Globus pallidus (tissue), 1 donor: ENCODE measurements at places on chromosomes 4 and X.

DNA sequence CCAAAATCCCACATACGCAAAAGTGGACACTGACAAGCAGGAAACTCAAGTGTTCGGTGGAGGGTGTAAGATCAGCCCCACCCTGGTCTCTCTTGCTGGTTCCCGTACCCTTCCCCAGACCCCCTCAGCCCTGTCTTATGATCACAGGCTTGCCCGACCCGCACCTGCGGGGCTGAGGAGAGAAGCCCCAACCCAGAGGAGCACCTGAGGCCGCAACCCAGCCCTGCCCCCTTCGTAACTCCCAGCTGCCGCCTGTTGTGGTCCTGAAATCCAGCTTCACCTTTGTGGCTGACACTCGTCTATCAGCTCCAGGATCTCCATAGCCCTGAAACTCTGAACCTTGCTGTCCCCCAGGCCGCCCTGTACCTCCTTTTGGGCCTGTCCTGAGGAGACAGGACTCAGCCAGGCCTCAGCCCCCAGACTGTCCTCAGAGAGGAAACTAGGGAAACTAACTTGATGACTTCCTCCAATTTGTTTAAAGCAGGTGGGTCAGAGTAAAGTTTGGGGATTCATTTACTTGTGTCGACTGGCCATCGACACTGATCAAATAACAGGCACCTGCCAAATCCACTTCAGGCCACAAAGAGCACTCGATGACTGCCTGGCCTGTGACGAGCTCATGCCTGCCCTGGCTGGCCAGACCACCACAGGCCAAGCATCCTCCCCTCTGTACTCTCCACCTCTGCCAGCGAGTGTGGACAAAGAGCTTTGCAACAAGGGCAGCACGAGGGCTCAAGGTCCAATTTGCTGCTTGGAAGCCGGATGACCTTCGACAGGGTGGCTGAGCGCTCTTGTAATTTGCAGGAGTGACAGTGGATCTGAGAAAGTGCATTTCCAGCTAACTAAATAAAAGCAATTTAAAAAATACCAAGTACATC, 19.3 kb downstream of the DCTD start:
- DNase-seq = no peak

DNA sequence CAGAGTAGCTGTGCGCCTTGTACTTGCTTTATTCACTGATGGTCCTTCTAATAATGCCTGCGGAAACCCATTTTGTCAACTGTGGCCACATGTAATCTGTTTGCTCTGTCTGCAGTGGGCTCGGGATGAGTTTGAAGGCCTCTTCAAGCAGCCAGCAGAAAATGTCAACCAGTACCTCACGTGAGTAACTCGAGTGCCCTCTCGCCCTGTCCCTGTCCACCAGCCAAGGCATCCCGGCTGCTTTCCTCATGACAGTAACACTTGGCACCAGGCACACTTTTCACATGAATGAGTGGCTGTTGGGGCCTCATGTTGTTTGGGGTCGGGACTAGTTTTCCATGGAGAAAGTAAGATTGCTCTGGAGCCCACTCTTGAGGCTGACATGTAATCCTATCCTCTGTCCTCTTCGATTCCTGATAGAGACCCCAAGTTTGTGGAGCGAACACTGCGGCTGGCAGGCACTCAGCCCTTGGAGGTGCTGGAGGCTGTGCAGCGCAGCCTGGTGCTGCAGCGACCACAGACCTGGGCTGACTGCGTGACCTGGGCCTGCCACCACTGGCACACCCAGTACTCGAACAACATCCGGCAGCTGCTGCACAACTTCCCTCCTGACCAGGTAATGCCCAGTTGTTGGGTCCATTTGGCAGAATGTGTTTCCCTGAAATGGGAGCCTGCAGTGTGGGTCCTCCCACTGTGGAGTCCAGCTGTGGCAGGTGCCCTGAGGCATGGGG, 8.8 kb upstream of the CDK16 start:
- DNase-seq = peak; percentile 41

DNA sequence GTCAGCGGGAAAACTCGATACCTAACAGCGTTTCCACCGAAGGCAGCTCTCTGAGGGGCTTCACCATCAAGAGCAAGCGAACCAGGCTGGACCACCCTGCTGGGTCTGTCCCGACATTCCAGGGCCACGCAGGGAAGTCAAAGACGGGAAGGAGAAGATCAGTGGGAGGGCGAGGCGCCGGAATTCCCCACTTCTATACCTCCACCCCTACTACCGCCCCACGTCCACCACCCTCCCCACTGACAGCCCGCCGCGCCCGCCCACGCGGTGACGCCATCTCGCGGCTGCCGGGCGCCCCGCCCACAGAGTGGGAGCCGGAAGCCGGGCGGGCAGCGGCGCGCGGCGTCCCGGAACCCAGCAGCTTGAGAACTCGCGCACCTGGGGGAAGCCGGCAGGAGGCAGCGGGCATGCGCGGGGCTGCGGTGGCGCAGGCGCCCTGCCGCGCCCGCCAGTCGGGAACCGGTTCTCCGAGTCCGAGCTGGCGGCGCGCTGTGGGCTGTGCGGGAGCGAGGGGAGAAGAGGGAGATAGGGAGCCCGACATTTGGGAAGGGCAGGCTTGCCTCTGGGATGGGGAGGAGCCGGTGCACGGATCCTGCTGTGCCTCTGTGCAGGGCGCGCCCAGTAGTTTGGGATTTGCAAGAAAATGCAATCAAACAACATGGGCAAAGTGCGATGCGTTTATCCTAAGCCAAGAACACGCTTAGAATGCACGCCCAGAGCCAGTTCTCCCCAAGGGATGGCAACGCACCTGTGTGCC, 3.2 kb upstream of the STIM2 start:
- DNase-seq = peak; percentile 85

GRCh38 chr4:114874321-114874720, 239.1 kb downstream of the NDST4 start:
- DNase-seq = no peak

- DNase-seq = no peak
These were observed 32.4 kb upstream of the SORCS2 start for GRCh38 chr4:7159923-7160322.

GRCh38 chr4:181193131-181193930, 1049.9 kb upstream of the TENM3 start:
- no peak for DNase-seq

- no peak for DNase-seq
These were observed 5.8 kb upstream of the POU4F2 start for GRCh38 chr4:146632770-146633470.

GRCh38 chr4:183541752-183542040, 36.8 kb downstream of the ING2 start:
- DNase-seq = no peak

DNA sequence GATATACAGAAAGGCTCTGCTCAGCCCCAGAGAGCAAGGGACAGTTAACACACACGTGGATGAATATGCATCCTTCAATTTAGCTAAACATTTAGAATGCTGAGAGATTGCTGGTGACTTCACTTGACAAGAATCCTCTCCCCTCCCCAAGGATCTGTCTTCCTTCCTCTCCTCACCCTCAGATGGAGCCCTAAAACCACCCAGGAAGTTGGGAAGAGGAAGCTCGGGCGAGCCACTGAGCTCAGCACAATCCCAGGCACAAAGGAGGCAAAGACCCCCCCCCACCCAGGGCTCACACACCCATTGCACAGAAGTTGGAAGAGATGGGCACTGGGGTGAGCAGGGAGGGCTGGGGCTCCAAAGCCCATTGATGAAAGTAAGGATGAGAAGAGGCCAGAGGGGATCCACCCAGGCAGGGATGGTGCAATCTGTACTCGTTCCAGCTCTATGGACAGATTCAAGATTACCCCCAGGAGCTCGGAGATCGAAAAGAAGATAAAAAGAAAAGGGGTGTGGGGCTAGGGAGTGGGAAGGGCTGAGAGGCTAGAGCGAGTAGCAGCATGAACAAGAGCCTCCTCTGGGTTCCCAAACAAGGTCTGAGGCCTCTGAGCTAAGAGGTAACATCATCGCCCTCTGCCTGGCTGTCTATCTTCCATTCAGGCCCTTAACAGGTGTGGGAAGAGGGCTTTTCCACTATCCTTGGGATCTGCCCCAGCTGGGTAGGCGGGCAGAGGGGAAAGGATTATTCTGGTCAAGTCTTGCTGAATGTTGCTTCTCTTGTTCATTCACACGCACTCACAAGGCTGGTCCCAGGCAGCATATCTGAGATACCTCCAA, 1.2 kb downstream of the TFE3 start:
- peak; percentile 9 for DNase-seq

- no peak for DNase-seq
These were observed 411.2 kb downstream of the DTHD1 start for GRCh38 chr4:36692586-36692985.

GRCh38 chr4:151228189-151229119, 48.5 kb upstream of the PRSS48 start:
- no peak for DNase-seq

GRCh38 chr4:139732991-139733570, 67.5 kb downstream of the MGST2 start:
- DNase-seq = no peak

DNA sequence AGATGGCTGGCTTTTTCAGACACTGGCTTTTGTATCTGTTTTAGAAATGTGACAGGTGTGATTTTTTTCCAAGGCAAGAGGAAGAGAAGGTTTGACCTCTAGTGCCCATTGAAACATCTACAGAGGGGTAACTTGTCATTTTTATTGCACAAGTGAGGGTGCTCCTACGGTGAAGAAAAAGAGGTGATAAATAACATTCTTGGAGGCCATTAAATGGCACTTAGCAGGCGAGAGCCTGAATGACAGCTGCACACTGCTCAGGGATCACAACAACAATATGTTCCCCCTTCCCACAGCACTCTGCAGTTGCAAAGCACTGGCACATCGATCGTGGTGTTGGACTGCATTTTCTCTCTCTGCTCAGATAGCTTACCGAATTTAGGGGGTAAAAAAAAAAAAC, 22.9 kb downstream of the FAM184B start:
- DNase-seq = no peak

DNA sequence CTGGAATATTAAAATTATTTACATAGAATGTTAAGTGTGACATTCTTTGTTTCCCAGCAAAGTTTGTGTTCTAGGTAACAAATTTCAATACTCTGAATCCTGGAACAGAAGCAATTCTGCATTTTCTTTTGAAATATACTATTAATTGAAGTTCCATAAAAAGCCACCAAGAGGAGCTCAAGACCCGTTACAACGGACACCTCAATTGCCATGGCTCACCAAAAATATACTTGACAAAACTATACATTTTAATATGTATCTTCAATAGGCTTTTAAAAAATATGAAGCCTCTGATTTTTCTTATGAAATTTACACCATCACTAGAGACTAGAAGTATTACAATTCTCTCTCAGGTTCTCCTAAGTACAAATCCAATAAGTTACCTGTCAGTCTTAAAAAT, 111.4 kb downstream of the NYX start:
- DNase-seq = peak; percentile 22

- no peak for DNase-seq
These were observed 2.1 kb upstream of the LEF1 start for GRCh38 chr4:108170631-108171338.

- no peak for DNase-seq
These were observed 39.8 kb downstream of the GRIA3 start for GRCh38 chrX:123223859-123224258.

DNA sequence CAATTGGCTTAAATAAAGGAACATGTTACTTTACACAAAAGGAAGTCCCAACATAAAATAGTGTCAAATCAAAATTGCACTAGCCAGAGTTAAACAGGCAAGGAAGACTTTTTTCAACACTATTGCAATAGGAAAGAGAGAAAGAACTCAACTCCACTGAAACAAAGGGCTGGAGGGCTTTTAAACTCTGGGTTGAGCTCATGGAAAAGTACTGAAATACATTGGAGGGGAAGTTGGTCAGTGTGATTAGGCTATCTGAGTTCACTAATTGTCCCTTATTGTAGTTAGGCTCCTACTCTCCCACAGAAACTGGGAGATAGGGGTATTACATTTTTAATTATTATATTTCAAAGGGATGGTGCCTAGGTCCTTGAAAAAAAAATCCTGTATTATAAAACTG, 491.2 kb upstream of the LCORL start:
- DNase-seq = no peak

GRCh38 chr4:21753084-21753760, 195.3 kb downstream of the KCNIP4 start:
- no peak for DNase-seq

GRCh38 chrX:40094900-40095582, 2.7 kb downstream of the BCOR start:
- peak; percentile 47 for DNase-seq

- DNase-seq = no peak
These were observed 9.3 kb upstream of the SH3TC1 start for GRCh38 chr4:8189551-8190466.

DNA sequence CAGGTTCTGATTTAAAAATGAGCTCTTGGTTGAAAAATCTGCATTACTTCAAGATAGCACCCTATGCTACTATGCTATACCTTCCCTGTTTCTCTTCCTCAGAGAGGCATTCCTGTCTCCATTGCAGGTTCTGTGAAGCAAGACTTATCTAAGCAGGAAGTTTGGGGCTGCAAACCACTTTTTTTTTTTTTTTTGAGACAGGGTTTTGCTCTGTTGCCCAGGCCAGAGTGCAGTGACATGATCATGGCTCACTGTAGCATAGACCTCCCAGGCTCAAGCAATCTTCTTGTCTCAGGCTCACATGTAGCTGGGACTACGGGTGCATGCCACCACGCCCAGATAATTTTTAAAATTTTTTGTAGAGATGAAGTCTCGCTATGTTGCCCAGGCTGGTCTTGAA, 4.0 kb upstream of the CCNG2 start:
- no peak for DNase-seq

GRCh38 chr4:69649629-69650028, 3.4 kb downstream of the UGT2A1 start:
- DNase-seq = no peak

- DNase-seq = no peak
These were observed 45.0 kb upstream of the ARHGEF6 start for GRCh38 chrX:136825771-136826170.

GRCh38 chr4:25523405-25523804, 132.2 kb upstream of the SLC34A2 start:
- DNase-seq = no peak

DNA sequence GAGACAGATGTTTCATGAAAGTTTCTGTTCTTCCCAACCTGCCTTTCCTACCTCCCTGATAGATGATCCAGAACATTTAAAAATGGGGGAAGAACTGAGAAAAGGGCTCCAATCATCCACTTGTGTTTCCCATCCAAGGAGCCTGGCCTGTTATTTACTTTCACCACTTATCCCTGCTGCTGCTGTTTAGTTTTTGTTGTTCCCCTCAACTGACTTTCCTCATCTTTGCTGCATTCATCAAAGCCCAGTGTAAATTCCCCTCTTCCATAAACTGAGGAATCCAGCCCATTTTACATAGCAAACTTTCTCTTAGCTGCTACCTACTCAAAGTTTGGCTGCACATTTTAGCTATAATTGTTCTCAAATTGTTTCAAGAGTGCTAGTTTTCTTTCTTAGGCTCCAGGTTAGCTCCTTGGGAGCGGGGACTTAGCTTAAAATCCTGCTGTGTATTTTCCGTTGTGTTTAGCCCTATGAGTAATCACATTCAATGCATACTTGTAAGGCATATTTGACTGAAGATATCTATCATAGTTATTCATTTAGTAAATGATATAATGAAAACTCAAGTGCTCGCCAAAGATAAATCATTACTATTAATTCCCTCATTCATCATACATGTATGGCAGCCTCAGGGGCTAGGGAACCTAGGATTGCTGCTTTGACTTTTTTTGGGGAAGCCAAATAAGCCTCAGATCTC, 1.4 kb upstream of the PTPN13 start:
- no peak for DNase-seq
